IMR-90 (cell line): ENCODE measurements at places on chromosomes 16 and 17. TPM values are rescaled to one million over a fixed set of nuclear protein-coding genes. Genes with fewer than 3 reads are reported as not detected.

- peak; percentile 40 for DNase-seq
These were observed 5.0 kb downstream of the NFE2L1 start for GRCh38 chr17:48052956-48053757.

- peak; percentile 82 for DNase-seq
These were observed 26.5 kb upstream of the C16orf87 start for GRCh38 chr16:46857368-46857945.

GRCh38 chr16:87705771-87706277 is 60.0 kb downstream of the KLHDC4 start:
- DNase-seq: no peak

DNA sequence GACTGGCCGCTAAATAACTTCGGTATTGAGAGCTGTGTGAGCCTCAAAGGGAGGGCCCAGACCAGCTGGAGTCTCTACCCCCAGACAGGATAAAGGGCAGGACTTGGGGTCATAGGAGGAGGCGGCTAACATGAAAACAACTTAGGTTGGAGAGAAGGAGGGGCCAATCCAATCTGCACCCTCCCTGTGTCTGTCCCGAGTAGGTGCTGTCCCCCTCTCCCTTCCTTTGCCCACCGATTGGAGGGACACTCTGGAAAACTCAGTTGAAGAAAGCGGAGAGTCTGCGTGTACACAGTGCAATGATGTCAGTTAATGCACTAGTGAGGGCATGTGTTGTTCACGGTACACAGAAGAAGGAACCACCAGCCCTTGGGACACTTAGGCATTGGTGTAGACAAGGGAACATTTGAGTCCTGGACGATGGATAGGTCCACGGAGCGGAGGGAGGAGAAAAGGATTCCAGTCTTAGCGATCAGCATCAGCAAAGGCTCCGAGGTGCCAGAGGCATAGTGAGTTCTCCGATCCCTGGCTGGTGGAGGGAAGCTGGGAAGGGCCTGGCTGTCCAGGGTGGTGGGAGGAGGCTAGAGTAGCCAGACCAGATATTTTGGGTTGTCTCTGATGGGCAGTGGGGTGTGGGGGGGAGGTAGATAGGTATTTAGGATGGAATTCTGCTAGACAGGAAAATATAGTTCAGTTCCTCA is 761 bp downstream of the NOL3 start:
- peak; percentile 41 for DNase-seq

- peak; percentile 8 for DNase-seq
These were observed at the start of gene NECAB2 for GRCh38 chr16:83967838-83968305. Gene NECAB2, plus strand, starts transcription at chr16:83968244. Its CDS starts 405 bp downstream, at chr16:83968649.

Gene PPP1R27
- total RNA-seq: not detected in 2 replicates

Gene C16orf86
- total RNA-seq: 0.28 and 0.54 TPM in 2 replicates
